ENCODE measurements at places on chromosomes 6 and 20. TPM values are rescaled to one million over a fixed set of nuclear protein-coding genes. Genes with fewer than 3 reads are reported as not detected.

GRCh38 chr6:169556758-169557548, 144.9 kb downstream of the WDR27 start:
- no peak for DNase-seq

- no peak for DNase-seq
Measured at GRCh38 chr20:52895701-52896100, 76.5 kb upstream of the TSHZ2 start.

GRCh38 chr20:21516861-21517565, 3.1 kb upstream of the NKX2-2 start:
- DNase-seq = no peak

- no peak for DNase-seq
Measured at GRCh38 chr6:108200631-108201030, 34.8 kb downstream of the NR2E1 start.

DNA sequence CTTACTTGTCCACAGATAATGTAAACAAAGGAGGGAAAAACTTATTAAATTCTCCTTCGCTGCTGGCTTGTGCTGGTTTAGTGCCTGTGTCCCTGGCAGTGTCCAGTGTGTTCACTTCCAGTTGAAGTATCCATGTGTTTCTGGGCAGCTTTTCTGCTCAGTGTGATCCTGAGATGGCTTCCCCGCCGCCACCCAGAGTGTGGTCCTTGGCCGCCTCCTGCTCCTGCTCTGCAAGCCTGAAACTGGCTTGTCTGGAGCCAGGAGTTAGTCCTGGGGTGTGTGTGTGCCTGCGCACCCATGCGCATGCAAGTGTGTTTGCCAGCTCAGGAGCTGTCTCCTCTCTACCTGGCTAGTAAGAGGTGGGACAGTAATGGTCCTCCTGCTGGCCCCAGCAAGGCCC, 7.2 kb downstream of the BTBD3 start:
- DNase-seq = no peak

DNA sequence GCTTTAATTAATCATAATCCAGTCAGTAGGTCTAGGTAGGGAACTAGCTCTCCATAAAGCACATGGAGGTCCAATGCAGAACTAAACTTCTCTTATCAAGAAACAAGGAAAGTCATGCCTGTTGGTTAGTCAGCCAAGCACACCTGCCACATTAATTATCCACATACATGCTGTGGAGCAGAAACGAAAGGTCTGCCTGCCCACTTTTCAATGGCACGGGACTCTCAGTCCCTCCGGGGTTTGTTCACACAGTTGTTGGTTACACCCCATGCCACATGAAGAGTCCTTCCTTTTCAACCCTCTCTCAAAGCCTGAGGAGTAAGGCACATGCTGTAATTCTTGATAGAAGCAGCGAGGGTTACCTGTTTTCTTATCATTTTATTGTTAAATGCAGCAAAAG, 1096.4 kb upstream of the MAP3K7 start:
- no peak for DNase-seq

The GJA1 gene
- total RNA-seq = 232 TPM

The PTGIS gene
- total RNA-seq = 0.53 TPM

The ZSCAN12 gene
- 4.8 TPM for total RNA-seq

The MCCD1 gene
- total RNA-seq = not detected

The CYP24A1 gene
- not detected for total RNA-seq

The C4A gene
- 1.8 TPM for total RNA-seq

The APCDD1L gene
- 0.34 TPM for total RNA-seq
